GM12878 (cell line): ENCODE measurements at places on chromosomes 7 and 10. TPM values are rescaled to one million over a fixed set of nuclear protein-coding genes. Genes with fewer than 3 reads are reported as not detected.

The PILRA gene
- polyA plus RNA-seq, result 6.8 and 7.2 TPM in 2 replicates

- no peak for DNase-seq
Observed at GRCh38 chr10:57657164-57657765, 610.4 kb downstream of the IPMK start.

The AGR3 gene
- not detected in 2 replicates for polyA plus RNA-seq

The C7orf33 gene
- not detected in 2 replicates for polyA plus RNA-seq

The KCNMA1 gene
- polyA plus RNA-seq, result 70.9 and 72.5 TPM in 2 replicates

DNA sequence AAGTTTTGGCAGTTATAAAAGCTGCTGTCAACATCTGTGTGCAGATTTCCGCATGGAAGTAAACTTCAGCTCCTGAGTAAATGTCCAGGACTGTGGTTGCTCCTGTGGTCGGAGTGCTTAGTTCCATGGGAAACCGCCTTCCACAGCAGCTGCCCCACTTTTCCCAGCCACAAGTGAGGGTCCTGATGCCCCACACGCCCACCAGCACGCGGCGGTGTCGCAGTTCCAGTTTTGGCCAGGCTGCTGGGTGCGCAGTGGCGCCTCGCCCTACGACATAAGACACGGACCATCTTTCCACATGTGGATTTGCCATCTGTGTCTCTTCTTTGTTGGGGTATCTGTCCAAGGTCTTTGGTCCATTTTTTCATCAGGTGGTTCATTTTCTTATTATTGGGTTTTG lies 167.1 kb downstream of the DIP2C start:
- no peak for DNase-seq

The PGAM2 gene
- polyA plus RNA-seq, result not detected in 2 replicates

The PAX4 gene
- not detected in 2 replicates for polyA plus RNA-seq
